ENCODE measurements at places on chromosomes 3 and 15. TPM values are rescaled to one million over a fixed set of nuclear protein-coding genes. Genes with fewer than 3 reads are reported as not detected.
A peak's percentile ranks its signal among the peaks of the same experiment; 100 is the strongest.

GRCh38 chr15:27696530-27696929 is 402.6 kb downstream of the OCA2 start:
- DNase-seq = no peak

DNA sequence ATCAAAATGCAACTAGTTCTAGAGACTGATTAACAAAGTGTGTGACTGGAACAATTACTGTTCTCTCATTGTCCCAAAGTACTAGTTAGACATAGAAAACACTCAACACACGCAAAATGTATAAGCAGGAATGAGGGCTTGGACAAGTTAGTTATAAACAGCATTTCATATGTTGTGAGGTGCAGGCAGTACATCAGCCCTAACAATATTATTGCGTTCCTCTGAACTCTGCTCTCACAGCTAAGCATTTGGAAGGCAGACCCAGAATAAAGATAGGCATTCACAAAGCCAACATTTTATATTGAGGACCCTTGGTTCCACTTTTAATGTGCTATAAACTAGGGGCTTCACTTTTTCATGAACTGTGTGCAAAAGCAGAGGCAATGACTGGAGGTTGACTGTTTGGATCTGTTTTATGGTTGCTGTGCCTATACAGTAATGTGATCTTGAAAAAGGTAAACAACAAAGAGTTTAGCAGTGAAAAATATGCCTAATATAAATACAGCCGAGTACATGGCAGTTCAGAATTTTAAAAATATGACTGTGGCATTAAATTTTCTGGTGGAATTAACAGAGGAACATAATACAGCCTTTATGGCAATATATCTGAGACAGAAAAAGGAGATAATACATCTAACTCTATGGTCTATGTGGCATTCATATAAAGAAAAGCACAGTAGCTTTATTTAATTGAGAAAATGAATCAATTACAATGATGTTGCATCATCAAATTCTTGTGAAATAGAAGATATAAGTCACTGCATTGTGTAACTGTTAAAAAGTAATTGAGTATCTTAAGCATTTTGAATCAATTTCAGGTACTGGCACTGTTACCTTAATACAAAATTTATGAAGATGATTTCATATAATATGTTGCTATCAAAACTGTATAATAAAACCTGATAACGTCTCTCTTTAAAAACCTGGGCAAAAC is 80.0 kb upstream of the SKOR1 start:
- DNase-seq = peak; percentile 22

GRCh38 chr3:141802316-141803077 is 39.3 kb downstream of the GRK7 start:
- DNase-seq = no peak

GRCh38 chr3:5205165-5205941 is 17.8 kb downstream of the EDEM1 start:
- no peak for DNase-seq

DNA sequence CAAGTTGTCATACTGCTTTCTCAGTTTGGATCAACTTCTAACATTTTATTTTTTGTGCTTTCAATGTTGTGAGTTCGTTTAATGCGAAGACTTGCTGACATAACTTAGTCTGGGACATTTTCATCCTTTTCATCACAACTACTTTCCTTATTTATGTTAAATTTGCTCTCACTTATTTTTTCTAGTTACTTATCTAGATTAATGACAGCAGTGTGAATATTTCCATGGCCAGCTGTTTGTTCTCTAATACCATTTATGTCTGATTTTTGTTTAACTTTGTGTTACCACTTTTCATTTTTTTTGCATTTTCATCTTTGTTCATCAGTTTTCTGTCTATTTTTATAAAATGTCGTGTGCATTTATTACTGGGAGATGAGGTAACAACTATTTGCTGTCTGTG is 6.2 kb downstream of the SLC25A26 start:
- no peak for DNase-seq

- peak; percentile 70 for DNase-seq
Observed at GRCh38 chr3:49019941-49020329, 1.6 kb upstream of the DALRD3 start.

- DNase-seq = peak; percentile 14
Observed at GRCh38 chr3:69420781-69421520, 35.1 kb upstream of the FRMD4B start.

UMPS gene
- polyA plus RNA-seq = 13.5 TPM

BFSP2 gene
- not detected for polyA plus RNA-seq

GPR62 gene
- not detected for polyA plus RNA-seq

COL7A1 gene
- polyA plus RNA-seq = 2.5 TPM

ZDHHC19 gene
- not detected for polyA plus RNA-seq

MNS1 gene
- polyA plus RNA-seq = not detected
